ENCODE measurements at places on chromosomes 2 and 18. TPM values are rescaled to one million over a fixed set of nuclear protein-coding genes. Genes with fewer than 3 reads are reported as not detected.

The ATAD2B gene
- total RNA-seq, result 9.8 TPM

The CCDC68 gene
- total RNA-seq, result 11.6 TPM

The GCKR gene
- total RNA-seq, result not detected

The TXNL1 gene
- total RNA-seq, result 96.6 TPM

The UGT1A9 gene
- total RNA-seq, result not detected

DNA sequence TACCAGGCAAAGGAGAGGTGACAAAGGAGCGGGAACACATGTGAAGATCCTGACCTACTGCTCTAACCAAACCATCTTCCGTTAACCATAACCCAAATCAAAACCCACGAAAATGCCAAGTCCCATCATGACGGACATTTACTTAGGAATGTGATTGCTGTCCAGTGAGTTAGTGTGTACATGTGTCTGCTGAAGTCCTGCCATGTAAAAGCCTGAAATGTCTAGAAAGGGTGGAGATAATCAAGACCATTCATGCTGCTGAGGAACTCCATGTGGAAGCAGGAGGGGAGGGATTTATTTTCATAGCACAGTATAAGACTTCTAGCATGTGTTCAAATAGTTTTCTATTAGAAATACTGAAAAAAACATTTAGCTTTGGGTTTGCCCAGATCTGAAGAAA is 137.0 kb upstream of the BOD1L2 start:
- DNase-seq, result no peak

DNA sequence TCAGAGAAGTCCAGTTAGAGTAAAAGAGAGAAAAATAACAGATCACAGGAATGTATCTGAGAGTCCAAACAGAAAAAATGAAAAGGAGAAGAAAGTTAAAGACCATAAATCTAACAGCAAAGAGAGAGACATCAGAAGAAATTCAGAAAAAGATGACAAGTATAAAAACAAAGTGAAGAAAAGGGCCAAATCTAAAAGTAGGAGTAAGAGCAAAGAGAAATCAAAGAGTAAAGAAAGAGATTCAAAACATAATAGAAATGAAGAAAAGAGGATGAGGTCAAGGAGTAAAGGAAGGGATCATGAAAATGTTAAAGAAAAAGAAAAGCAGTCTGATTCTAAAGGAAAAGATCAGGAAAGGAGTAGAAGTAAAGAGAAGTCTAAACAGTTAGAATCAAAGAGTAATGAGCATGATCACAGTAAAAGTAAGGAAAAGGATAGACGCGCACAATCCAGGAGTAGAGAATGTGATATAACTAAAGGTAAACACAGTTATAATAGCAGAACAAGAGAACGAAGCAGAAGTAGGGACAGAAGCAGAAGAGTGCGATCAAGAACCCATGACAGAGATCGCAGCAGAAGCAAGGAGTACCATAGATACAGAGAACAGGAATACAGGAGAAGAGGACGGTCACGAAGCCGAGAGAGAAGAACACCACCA is 52.4 kb downstream of the PPIG start:
- no peak for DNase-seq

GRCh38 chr2:187497858-187498463 is 49.9 kb upstream of the CALCRL start:
- no peak for DNase-seq

GRCh38 chr2:136015699-136016098 is 30.3 kb upstream of the DARS1 start:
- DNase-seq, result no peak

DNA sequence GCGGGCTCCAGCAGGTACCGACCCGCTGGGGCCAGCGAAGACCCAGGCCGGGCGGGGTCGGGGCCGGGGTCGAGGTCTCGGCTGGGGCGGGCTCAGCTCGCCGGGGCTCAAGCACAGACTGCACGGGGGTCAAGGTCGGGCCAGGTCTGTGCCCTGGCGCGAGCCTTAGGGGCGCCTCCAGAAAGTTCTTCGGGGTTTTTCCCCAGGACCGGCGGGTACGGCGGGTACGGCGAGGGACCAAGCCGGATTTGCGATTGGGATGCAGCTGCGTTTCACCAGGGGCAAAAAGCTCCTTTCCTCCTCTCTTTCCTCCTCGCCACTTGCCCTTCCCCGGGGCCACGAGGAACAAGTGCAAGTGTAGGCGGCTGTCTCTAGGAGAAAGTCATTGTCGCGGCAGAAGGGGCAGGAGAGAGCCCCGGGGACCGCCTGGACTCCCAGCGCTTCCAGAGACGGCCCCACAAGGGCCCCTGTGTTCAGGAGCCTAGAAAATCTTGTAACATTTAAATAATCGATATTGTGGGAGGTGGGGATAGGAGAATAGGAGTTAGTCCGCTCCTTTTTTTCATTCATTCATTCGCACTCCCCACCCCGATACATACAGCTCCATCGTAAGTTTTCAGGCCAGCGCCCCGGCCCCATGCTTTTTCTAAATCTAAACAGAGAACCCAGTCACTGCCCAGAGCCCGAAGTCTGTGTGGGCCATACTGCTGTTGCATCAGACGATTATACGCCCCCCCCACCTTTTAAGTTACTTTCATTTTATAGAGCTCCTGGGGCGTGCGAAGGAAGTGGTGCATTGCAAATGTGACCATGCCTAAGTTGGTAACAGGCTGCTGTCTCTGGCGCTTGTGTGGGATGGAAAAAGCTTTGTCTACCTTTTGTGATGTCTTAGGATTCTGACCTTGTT is 679 bp downstream of the PMAIP1 start:
- no peak for DNase-seq

GRCh38 chr18:10460414-10461018 is 6.1 kb downstream of the APCDD1 start:
- no peak for DNase-seq

DNA sequence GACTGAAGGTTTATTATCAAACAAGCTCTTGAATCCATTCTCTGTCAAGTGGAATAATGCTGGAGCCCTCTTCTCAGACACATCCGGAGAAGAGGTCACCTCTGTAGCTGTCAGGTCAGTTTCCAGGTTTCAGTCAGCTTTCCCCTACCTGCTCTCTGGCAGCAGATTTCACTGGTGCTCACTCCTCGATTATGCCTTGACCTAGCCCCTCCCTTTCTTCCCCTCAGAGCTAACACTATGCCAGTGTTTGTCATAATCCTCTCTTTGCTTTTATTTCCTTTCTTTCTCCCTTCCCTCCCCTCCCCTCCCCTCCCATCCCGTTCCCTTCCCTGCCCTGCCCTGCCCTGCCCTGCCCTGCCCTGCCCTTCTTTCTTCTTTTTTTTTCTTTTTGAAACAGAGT is 22.5 kb upstream of the PLEKHM3 start:
- DNase-seq, result no peak

GRCh38 chr18:69491576-69491975 is 90.9 kb downstream of the DOK6 start:
- DNase-seq, result no peak

GRCh38 chr18:63410792-63411191 is 11.5 kb downstream of the VPS4B start:
- no peak for DNase-seq

DNA sequence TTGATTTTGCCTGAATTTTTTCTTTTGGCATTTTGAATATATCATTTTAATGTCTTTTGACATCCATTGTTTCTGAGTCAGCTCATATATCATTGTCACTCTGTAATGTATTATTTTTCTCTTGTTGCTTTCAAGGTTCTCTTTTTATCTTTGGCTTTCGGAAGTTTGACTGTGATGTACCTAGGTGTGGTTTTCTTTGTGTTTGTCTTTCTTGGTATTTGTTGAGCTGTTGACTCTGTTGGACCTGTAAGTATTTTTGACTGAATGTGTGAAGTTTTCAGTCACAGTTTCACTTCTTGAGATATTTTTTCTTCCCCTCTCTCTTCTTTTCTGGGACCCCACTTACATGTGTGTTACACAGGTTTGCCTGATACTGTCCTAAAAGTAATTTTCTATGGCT is 24.9 kb upstream of the DRC1 start:
- DNase-seq, result no peak

DNA sequence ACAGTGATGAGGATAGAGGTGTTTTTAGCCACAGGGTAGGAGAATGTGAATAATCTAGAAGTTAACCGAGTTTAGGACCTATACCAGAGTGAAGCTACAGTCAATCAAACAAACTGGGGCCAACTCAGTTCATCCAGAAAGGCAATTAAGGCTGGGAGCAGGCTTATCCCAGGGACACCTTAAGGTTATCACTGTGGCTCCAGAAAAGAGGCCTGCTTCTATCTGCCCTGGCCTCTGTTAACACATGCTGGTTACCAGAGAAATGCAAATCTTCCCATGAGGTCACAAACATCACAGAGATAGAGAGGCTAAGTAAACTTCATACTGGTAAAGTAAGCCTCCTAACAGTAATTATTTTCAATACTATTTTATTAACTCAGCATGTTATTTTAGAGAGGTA is 93.2 kb upstream of the GRB14 start:
- no peak for DNase-seq

- no peak for DNase-seq
These were observed 188.6 kb downstream of the ARL6IP6 start for GRCh38 chr2:152907046-152907445.

DNA sequence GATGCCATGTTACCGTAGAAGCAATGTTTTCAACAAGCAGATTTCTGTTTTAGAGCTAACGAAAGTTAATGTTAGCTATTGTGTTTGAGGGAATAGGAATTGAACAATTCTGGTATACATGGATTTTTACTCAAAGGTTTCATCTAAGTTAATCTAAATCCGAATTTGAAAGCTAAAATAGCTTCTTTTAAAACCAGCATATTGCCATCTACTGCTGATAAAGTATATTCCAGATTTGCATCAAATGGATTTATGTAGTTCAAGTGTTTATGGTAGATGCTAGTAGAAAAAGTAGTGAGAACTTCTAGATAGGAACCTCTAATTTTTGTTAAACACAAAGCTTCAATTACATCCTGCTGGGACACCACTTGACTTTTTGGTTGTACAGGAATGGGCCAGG is 1569.5 kb upstream of the NXPH2 start:
- DNase-seq, result no peak

- DNase-seq, result no peak
These were observed 139.7 kb downstream of the B3GNT2 start for GRCh38 chr2:62335612-62336011.
